Forelimb muscle (tissue), 1 donor: ENCODE measurements at places on chromosomes 7 and 10. TPM values are rescaled to one million over a fixed set of nuclear protein-coding genes. Genes with fewer than 3 reads are reported as not detected.

- no peak for DNase-seq
Observed at GRCh38 chr10:100749059-100749308, 3.6 kb downstream of the PAX2 start.

DNA sequence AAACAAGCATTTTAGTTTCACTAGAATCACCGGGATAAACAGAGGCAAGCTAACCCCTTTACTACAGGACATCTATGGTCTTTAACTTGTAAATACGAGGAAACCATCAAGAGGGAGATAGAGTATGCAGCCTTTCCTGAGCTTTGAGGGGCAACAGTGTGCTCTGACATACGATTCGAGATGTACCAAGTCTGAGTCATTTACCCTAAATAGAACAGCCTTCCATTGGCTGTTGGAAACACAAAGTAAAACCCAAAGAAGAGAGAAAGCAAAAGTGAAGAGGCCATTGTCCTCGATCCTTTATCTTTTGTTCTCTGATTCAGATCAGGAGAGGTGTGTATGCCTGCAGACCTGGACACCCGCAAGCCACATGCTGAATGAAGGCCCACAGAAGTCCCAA, 289.5 kb downstream of the KCNMA1 start:
- no peak for DNase-seq

DNA sequence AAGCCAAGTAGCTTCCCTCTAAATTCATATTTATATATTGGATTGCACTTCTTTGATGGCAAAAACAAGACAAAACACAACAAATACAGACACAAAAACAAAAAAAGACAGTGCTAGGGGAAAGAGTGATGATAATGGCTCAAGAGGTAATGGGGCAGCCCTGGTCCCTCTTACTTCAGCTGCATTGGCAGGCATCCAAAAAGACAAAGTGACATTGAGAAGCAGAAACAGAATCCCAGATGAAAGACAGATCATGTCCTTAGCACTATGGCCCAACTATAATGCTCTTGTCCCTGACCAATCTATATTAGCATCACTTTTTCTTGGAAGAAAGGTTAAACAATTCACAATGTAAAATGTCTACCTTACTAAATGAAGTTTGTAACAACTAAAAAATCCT, 76.2 kb downstream of the GPR85 start:
- no peak for DNase-seq

GRCh38 chr10:83666762-83667161, 472.5 kb upstream of the GHITM start:
- no peak for DNase-seq

DNA sequence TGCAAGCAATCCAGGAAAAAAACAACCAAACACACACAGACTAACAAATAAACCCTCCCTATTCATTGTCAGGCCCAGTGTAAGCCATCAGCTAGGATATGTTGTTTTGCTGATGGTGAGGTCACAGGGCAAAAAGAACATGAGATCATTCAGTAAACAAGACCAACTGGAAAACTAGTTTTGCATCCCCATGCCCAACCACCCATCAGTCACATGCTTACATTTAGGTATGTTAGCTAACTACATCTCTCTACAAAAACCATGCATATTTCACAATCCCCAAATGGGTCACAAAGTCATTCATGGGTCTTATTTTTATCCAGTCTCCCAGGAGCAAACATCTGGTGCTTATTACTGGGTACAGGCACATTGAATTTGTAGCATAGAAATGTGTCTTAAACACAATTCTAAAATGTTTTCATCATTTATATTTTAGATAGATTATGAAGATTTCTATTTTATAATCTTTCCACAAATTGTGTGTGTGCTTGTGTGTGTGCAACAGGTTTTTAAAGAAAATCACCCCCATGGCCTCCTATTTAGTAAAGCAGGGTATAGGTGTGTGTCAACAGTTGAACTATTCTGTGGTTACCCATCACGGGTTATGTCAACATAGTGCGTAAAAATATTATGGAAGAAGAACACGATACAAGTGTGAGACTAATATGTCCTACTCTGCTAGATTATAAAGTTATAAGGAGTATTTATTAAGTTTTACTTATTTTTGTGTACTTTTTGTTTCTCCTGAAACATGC, 103.8 kb upstream of the AKR1E2 start:
- DNase-seq = no peak

The OPALIN gene
- not detected for polyA plus RNA-seq

The SEMA3D gene
- 11.0 TPM for polyA plus RNA-seq
